ENCODE measurements at places on chromosomes 1 and 21.

- DNase-seq, result no peak
These were observed 603.6 kb downstream of the NPHP4 start for GRCh38 chr1:5388622-5389021.

GRCh38 chr1:60367532-60367931, 294.0 kb upstream of the C1orf87 start:
- no peak for DNase-seq

- no peak for DNase-seq
These were observed 936 bp downstream of the PAQR6 start for GRCh38 chr1:156246781-156247459.

- no peak for DNase-seq
These were observed 41.4 kb upstream of the CCDC190 start for GRCh38 chr1:162902416-162902815.

DNA sequence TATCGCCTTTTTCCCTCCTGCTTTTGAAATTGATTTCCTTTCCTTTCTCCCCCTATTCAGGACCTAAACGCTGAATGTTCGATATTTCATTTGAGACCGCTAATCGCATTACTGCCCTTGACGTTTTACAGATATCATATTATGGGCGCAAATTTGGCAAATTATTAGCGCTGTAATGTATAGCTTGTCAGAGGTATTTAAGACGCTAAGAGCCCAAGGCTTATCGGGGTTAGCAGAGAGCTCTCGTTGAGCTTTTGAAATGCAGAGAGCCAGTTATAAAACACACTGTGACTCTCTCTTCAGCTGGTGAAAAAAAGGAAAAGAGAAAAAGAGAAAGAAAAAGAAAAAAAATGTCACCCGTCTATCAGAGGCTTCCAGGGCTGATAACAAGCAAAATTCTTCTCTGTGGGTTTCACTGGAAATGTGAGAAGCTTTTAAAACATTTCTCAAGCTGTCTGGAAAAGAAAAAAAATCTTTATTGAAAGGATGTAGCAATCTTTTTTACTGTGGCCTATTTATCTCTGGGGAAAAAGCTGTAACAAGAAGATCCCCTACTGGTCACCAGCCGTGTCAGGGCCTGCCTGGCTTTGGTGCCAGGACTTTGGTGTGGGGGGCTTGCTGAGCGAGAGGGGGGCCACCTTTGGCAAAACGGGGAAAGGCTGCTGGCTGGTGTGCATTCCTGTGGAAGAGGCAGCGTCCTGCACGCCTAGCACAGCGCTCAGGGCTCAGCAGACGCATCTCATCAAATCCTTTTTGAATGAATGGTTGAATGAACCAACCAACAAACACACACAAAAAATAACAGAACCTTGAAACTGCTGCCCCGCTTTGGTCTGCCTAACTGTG, 119.8 kb downstream of the RNF220 start:
- no peak for DNase-seq

DNA sequence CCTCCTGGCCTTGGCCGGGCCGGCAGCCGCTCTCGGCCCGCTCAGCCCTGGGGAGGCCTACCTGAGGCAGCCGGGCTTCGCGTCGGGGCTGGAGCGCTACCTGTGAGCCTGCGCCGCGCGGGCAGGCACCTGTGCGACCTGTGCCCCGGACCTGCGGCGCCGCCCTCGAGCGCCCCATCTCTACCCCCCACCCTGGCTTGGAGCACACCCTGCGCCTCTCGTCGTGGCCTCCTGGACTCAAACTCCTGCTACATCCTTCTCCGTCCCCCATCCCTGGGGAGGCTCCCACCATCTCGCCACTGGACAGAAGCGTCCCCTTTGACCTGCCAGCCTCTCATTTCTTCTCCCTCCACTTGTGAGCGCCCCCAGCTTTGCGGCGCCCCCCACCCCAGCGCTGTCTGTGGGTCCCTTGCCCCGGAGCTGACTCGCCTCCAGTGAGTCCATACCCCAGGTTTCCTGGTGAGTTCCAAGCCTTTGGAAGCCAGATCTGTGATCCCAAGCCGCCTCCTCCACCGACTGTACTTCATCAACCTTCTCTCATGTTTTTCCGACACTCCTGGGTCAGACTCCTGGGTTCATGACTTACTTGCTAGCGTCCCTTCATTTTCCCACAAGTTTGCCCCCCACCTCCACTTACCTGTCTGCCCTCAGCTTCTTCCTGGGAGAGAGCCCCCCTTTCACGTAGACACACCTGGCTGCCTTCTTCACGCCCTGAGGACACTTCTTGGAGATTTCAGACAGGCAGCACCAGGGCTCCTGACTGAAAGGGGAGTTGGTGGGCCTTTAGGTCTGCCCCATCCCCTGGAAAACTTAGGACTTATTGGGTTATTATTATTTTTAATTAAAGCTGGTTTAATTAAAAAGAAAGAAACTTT, 1.3 kb downstream of the FOXE3 start:
- DNase-seq, result no peak

DNA sequence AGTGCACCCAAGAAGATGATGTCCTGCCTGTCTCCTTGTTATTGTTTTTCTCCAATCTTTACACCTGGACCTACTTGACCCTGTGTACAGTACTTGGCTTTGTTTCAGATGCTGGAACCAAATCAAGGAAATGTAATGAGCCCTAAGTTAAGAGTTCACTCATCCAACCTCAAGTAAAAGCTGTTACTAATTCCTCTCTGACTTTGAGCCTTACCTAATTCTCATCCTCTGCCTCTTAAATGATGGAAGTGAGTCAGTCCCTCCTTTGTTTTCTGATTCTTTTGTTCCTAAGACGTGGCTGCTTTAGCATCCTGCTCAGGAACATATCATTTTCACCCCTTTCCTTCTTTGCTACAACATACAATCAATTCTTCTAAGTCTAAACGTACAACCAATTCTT, 15.3 kb upstream of the PLA2G4A start:
- DNase-seq, result peak; percentile 13
